ENCODE measurements at places on chromosomes 11 and 22.

DNA sequence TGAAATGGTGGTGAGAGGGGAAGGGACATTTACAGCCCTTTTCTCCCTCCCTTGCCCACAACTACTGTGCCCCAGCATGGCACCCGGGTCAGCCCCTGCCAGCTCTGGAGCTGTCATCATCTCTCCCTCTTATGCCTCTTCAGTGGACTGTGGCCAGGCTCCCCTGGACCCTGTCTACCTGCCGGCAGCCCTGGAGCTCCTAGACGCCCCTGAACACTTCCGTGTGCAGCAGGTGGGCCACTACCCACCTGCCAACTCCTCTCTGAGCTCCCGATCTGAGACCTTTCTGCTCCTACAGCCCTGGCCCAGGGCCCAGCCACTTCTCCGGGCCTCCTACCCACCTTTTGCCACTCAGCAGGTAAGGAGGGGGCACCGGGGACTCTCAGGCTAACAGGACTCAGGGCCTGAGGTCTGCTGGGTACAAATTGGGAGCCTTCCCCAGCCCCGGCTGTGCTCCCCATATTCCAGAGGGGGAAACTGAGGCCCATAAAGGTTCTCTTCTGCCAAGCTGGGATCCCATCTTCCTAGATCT lies 2.9 kb downstream of the TMEM132A start:
- DNase-seq: no peak

- no peak for DNase-seq
Observed at GRCh38 chr11:122593473-122594420, 61.8 kb upstream of the UBASH3B start.

DNA sequence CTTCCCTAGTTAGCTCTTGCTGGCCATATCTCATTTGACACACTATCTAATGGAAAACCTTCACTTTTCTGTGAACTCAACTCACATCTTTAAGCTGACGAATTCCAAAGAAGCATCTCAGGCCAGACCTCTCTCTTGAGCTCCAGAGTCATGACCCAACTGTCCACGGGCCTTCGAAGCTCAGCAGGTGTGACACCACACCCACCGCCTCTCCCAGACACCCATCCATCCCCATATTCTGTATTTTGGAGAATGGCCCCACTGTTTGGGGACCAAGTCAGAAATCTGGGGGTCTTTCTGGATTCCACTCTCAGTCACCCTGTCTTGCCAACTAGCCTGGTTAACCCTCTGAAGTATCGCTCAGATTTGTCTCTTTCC lies 125.8 kb downstream of the ST3GAL4 start:
- no peak for DNase-seq

DNA sequence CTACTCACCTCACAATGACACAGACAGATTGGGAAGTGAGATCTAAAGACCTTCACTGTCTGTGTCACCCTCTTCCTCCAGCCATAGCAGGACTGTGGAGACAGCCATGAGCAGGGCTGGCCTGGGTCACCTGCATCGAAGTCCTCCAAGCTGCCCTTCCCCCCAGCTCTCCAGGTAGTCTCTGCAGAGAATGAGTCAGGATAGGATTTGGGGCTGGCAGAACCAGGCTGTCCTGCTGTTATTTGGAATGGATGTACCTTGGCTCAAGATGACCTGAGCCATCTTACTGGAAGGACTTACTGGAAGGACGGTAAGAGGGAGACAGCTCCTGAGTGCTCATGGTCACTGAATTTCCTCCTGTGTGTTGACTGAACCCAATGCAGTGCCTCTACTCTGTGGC lies 29.2 kb downstream of the GGTLC2 start:
- DNase-seq: no peak

DNA sequence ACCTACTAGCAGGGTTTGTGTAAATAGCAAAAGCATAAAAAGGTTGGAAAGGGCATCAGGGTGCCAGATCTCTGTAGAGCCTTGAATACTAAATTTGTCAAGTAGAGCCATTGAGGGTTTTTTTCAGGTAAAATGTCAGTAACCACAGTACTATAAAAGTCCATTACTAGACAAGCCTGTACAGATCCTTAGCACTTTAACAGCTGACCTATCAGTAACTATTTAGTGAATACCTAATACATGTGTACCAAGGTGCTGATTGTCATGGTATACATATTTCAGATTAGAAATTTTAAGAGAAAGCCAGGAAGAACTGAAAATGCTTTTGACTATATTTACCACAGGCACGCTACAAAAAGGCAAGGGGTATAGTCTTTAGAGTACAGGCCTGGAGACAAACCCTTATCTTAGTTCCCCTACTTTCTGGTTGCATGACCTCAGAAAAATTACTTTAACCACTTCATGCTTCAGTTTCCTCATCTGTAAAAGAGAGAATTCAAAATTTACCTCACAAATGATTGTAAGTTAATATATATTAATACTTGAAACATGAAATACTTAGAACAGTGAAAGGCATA lies 57.9 kb downstream of the RAB38 start:
- DNase-seq: no peak

- DNase-seq: no peak
Observed at GRCh38 chr11:18768472-18768901, 23.1 kb downstream of the PTPN5 start.

DNA sequence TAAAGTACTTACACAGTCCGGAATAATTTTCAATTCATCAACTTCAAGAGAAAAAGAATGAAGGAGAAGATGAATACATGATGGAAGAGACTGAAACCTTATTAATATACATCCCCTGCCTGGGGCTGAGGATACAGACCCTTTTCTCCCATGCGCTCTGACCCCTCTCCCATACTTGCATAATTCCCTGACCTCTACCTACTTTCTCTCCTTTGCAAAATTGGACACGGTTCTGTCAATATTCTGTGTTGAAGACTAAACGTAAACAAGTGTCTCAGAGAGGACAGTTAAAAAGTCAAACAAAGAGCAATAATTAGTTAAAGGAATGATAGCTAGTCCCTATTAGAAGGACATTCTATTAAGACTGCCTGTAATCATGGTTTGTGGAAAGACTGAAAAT lies 7.5 kb downstream of the PRDM10 start:
- no peak for DNase-seq

GRCh38 chr11:79896258-79896657 lies 455.4 kb upstream of the TENM4 start:
- no peak for DNase-seq

DNA sequence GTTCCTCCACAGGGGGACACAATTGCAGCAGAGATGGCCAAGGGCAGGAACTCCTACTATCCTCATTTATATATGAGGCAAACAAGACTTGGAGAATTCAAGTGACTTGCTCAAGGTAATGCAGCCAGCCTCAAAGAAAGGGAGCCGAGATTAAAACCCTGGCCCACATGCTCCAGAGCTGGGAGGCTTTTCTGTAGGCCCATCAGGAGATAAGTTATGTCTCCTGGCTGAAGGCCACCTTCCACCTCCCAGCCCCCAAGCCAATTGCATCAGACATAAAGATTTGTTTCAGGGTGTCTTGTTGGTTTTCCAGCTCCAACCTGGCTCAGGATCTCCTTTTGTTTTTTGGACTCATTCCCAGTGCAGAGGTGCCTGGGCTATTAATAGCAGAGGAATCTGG lies 59.5 kb downstream of the SMIM38 start:
- no peak for DNase-seq

DNA sequence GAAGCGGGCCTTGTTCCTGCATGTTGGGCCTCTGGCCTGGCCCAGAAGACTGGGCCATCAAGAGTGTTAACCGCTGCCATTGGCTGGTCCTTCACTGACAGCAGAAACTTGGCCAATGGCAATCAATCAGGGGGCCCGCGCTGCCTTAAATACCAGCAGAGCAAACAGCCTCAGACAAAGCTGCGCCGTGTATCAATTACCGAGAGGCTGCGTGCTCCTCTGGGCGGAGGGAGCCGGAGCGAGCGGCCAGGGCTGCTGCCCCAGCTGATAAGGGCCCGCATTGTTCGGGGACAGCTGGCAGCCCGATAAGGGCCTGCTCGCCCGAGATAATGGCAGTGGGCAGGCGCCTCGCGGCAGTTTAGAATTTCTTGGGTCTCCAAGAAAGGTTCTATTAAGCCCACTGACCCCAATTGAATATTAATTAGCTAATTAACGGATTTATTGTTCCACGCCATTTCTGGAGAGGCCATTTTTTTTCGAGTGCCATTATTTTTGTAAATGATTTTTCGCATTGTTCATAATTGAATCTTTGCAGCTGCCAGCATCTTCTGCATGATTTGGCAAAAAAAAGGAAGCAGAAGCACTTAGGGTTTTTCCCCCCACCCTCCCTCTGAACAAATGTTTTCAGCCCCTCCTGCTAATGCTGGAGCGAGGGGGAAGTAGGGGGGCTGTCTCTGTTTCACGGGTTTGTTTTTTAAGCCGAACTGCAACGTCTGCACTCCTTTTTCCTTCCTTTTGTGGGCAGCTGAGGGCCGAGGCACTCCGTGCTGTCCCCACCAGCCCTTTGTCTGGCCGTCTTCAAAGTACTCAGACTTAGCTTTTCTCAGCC lies 37.6 kb upstream of the RIC3 start:
- no peak for DNase-seq

- no peak for DNase-seq
Observed at GRCh38 chr11:129377739-129378138, 2.1 kb downstream of the BARX2 start.

DNA sequence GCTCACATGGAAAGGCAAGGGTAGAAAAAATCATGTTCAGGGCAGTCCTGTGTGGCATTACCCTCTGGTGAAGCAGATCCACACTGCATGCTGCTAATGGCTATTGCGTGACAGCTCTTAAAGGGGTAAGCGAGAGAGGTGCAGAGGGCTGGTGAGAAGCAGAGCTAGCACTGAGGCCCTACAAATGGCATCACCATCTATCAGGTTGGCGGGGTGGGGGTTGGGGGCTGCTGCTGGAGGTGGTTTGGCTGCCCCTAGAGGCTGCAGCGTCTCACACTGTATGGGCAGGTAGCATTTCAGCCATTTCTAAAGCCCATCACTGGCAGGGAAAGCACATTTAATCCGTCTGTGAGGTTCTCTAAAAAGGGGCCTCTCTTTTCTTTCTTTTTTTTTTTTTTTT lies 16.9 kb upstream of the TMA7B start:
- DNase-seq: peak; percentile 8

- no peak for DNase-seq
Observed at GRCh38 chr11:104394508-104394907, 230.6 kb upstream of the PDGFD start.

DNA sequence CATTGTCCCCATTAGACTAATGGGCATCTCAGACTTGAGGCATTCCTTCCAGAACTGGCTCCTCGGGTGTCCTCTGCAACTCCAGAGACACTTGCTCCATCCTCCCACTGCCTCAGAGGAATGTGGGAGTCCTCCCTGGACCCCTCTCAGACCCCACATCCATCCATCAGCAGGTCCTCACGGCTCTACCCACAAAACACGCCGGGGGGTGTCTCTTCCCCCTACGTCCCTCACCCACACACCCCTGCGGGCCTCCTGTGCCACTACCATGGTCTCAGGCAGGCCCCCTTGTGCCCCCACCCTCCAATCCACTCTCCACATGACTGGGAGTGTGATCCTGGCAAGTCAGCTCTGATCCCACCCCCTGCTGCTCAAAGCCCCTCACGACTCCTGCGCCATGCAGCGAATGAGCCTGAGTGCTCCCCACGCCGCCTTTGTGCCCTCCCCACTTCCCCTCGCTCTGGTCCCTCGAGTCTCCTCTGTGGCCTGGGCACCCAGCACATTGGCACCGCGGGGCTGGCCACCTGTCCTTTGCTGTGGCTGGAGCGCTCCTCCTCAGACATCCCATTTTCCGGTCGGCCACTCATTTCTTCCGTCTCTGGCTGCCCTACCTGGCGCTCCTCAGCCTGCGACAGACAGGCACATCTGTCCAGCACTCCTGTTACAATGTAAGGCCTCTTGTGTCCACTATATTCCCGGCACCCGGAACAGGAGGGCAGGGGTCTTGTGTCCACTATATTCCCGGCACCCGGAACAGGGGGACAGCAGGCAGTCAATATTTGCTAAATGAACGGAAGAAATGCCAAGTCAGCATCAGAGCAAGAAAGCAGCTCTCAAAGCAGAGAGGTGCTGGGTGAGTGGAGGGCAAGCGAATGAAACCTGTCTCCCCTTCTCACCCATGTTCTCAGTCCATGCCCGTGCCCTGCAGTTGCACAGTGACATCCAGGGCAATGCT lies 14.2 kb upstream of the MOB2 start:
- DNase-seq: no peak

DNA sequence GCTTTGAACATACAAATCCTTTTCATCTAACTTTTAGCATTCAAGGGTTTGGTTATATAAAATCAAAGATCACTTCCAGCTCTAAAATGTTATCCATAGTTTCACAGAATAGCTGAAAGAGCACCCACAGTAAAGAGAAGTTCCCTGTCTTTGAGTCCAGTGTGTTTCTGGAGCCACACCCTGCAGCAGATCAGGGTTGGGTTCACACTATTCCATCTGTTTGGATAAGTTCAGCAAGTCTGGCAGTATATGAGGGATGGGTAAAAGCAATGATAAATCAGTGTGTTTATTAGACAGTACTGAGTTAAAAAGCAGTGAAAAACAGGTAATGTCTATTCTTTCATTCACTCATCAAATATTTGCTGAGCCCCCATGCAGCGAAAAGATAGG lies 135.8 kb upstream of the PITPNB start:
- no peak for DNase-seq

GRCh38 chr11:112292785-112293407 lies 32.2 kb upstream of the PLET1 start:
- DNase-seq: peak; percentile 13

DNA sequence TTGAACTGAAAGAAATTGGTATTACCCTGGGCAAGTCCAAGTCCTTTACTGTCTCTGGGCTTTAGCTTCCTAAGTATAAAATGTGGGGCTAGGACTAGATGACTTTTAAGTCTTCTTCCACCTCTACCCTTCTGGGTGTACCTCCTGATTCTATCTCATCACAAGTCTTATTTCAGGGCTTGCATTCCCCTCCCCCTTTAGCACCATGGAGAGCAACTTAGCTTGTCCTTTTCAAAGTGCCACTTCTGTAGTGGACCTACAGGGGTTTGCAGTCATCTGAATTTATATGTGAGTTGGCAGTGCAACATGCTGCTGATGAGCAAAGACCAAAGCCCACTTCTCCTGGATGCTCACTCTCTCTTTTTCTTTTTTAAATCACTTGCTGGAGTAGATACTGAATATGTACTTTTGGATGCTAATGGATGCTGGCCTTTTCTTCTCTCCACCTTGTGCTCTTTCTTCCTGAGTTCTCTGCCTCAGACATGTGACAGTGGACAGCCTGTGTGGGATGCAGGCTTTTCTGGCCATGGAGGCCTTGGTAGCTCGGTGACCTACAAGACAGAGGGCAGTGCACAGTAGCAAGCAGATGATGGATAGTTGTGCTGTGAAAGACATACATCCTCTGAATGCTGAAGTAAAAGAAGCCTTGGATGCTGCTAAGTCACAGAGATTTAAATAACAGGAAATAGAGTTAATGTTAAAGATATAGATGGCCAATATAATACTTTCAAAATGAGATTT lies 185.0 kb downstream of the NELL1 start:
- DNase-seq: no peak

- DNase-seq: no peak
Observed at GRCh38 chr22:37403267-37403960, 23.9 kb downstream of the ELFN2 start.
